ENCODE measurements at places on chromosomes 6 and 20.
A peak's percentile ranks its signal among the peaks of the same experiment; 100 is the strongest.

GRCh38 chr6:43935921-43936439 lies 166.0 kb downstream of the VEGFA start:
- DNase-seq, result peak; percentile 9

DNA sequence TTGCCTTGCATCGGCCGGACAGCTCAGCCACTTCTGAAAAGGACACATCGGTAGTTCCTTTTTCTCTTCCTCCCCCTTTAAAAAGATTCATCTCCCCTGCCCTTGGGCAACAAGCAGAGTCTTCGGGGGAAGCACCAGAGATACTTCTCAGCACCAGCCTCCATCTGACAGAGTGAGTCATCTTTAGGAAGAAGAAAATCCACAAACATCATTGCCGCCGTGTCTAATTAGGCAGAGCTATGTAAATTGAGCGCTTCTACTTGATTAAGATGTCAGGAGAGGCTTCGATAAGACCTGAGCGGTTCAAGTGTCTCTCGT lies 186.4 kb downstream of the TAF4 start:
- no peak for DNase-seq

DNA sequence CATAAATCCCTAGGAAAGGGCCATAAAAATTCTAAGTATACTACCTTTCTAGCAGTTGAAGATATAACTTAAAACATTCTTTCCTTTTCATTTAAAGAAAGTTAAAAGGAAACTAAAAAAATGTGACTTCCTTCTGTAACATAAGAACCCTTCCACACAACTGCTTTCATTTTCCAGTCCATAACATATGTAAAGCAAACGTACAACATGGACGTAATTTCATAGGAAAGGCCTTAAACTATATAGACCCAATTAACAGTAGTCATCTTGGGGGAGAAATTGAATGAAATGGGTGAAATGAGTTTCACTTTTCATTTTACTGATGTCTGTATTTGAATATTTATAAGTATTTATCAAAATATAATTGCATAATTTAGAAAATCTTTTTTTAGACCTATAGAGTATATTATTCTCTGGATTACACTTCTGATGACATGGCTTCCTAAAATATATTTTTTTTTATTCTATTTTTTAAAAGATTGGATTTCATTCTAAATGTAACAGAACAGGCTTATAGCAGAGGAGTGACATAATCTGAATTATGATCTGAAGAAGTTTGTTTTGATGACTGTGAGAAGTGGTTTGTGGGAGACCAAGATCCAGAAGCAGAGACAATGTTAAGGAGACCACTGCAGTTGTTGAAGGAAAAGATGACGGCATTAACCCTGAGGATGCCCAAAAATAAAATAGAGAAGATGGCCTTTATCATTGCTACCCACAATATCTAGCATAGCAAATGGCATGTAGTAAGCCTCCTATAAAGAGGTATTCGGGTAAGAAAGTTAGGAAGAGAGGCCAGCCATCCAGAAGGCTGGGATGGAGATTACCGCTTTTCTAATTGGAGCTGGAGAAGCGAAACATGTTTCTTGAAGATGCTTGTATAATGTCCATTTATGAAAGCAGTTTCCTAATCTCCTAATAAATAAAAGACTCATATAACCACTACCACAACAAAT lies 260.4 kb downstream of the PTPRK start:
- DNase-seq, result no peak

DNA sequence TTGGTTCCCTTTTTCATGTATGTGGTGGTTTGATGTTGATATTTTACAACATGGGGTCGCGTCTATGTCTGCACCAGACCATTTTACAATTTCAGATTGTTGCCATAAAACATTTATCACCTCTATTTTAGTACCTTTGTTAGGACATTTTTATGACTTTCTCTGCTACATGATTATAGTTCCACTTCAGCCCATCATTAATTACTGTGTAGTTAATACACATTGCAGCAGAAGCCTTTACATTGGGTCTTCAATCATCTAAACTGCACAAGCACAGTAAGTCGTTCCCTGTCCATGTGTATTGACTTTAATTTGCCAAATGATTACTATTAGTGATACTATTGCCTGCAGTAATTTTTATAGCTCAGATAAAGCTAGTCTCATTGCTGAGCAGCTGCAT lies 15.7 kb upstream of the TMEM217 start:
- no peak for DNase-seq

GRCh38 chr20:63037669-63038268 lies 31.0 kb upstream of the BHLHE23 start:
- DNase-seq, result no peak

DNA sequence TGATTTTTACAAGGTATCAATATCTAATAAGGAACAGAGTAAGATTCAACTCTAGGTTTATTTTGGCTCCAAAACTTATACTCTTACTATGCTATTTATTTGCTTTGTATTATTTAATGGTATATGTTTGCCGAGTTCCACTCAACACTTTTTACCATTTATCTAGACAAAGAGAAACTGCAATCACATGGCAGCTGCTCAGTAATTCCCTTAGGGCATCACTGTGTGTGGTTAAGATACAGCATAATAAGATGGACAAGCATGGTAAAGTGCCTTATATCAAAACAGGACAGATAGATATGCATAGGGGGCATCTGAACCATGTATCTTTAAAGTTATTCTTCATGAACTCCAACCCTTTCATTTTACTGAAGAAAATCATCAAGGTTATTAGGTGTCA lies 483.0 kb upstream of the ID4 start:
- DNase-seq, result no peak

GRCh38 chr6:443621-444159 lies 52.1 kb downstream of the IRF4 start:
- no peak for DNase-seq

DNA sequence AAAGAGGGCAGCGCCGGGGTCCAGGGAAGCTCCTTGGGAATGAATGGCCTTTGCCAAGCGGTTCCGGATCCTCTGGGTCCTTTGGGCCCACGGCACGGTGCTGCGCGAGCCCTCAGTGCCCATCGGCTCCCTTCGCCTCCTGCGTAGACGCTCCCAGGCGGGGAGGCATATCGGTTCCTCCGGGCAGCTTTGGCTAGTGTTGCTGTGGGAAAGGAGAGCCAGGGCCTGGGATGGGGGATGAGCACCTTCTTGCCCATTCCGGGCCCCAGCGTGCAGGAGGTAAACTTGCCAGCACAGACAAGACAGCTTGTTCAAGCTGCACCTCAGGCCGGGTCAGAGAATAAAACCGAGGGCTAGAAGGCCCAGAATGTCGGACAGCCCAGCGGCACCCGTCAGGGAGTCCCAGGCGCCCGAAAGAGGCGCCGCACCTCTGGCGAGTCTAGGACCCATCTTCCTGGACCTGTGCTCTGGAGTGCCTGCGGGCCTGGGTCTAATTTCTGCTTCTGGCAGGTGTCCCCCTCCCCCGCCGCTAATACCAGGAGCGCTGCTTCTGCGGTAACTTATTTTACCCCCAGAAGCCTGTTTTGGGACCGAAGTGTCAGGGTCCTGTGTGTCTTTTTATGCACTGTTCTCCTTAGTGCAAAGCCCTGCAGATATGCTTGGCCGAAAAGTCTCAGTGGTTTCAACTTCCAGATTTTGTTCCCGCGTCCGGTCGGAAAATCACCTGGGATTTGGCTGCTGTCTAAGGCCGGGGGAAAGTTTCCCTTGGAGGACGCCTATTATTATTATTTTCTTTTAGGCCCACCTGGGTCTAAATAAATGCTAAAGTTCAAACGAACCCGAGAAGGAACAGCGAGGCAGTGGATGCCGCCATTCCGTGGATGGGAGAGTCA lies 1.7 kb upstream of the TFAP2C start:
- DNase-seq, result no peak

- peak; percentile 77 for DNase-seq
Observed at GRCh38 chr6:71420095-71420692, 131.6 kb downstream of the OGFRL1 start.

Data from cardiac septum (tissue), 1 donor.